Umbilical cord (tissue), 2 donors: ENCODE measurements at places on chromosomes 6 and 20.

DNA sequence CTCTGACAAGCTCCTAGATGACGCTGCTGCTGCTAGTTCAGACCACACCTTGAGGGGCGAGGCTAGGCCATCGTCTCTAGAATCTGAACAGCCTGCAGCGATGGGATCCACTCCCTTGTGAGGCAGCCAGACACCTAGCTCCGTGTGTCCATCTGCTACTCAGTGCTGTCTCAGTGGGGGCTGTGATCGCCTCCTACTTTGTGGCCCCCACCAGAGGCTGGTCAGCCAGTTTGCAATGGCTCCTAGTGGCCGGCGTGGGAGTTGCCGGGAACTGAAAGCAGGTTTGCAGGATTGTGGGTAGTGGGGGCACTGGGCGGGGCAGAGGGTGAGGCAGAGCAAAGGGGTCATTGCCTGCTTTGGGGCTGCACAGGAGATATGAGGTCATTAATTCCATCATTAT, 2.8 kb downstream of the CCN5 start:
- no peak for DNase-seq

DNA sequence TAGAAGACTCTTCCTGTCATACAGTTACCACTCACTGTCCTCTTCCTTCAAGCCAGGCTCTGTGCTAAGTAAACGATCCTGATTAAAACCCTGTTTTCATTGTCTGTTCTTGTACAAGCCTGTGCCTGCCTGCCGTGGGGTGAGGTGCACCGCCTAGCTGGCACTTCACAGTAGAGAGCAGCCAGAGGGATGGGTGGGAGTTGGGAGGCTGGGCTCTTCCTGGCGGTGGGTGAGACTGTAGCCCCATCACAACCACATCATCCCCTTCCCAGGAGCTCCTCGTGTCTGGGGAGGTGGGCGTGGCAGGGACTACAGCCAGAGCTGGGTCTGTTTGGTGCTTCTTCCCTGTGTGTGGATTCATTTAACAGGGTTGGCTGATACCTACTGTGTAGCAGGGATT, 382.0 kb downstream of the TAF4 start:
- peak; percentile 26 for DNase-seq

GRCh38 chr20:64051033-64051452, 1.6 kb upstream of the SOX18 start:
- DNase-seq, result no peak

DNA sequence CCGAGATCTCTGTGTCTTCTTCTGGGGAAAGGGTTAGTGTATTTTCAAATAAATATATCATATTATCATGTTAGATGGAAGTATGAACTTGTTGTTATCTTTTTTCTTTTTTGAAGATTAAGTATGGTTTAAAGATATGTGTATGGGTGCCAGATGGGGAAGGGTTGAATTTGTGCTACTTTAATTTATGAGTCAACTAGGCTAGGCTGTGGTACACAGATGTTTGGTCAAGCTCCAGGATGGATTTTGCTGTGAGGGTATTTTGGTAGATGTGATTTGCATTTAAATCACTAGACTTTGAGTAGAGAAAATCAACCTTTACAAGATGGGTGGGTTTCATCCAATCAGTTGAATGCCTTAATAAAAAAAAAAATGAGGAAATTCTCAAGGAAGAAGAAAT, 886.6 kb upstream of the ADGRB3 start:
- no peak for DNase-seq

- no peak for DNase-seq
Measured at GRCh38 chr6:20302702-20303251, 90.5 kb upstream of the MBOAT1 start.

DNA sequence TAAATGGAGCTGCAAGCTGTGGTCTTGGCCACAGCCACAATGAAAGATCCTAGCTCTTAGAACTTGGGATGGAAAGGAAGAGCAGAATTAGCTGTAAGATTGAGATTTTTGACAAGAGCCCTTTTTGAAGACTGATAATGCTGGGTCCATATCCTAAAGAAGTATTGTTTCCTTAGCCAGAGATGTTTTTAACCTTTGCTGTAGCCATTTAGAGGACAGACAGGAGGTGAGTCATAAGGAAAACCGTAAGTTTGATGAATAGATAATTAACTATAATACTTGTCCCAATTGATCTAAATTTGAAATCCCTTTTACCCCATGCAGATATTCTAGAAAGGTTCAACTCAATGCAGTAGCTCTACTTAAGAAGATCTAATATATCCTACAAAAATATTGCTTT, 213.7 kb downstream of the HTR1B start:
- no peak for DNase-seq

- no peak for DNase-seq
Measured at GRCh38 chr6:52303178-52303577, 18.6 kb upstream of the MCM3 start.

- no peak for DNase-seq
Measured at GRCh38 chr20:3933218-3933617, 44.0 kb downstream of the PANK2 start.

DNA sequence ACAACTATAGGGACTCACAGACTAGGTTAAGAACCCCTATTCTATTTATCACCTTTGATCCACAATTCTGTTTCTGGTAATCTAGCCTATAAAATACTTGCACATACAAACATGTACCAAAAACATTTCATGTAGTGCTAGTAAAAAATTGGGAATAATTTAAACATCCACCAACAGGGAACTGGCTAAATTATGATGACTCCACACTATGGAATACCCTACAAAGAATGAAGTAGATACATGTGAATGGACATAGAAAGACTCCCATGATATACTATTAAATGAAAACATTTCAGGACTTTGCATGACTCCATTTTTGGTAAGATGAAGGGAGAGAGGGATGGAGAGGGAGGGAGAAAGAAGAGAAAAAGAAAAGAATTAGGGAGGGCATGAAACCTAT, 58.2 kb downstream of the ZHX3 start:
- DNase-seq, result no peak

DNA sequence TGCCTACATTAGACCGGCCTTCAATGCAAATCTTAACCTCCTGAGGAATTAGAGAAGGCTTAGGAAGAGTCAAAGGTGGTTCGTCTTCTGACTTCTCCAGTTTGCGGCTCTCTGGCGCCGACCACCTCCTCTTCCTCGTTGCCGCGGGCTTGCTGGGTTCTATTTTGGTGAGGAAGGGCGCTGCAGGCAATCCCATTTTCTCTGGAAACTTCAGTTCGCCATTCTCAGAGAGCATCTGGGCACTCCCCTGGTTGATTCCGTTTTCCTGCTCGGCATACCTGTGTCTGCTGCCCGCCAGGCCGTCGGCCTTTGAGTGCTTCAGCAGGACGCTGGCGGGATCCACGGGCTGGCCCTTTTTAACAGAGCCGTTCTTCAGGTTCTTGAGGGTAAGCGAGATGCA, 67.9 kb downstream of the GMPR start:
- no peak for DNase-seq

DNA sequence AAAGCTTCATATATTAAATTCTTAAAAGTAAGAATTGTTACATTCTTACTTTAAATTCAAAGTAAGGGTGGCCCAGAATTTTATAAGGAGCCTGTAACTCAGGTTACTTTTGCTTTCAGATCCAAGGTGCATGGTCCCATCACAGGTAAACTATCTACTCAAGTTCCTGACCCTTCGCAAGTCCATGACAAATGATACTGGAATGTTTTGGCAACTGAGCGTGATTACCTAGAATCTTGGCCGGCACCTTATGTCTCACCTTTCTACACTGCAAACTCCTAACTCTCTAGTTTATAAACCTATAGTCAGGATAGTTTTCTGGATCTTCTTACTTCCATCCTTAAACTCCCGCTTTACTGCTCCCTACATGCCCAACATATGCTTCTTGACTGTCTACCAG, 67.9 kb upstream of the HMGN3 start:
- no peak for DNase-seq
